ENCODE measurements at places on chromosomes 1 and 21.
A peak's percentile ranks its signal among the peaks of the same experiment; 100 is the strongest.

DNA sequence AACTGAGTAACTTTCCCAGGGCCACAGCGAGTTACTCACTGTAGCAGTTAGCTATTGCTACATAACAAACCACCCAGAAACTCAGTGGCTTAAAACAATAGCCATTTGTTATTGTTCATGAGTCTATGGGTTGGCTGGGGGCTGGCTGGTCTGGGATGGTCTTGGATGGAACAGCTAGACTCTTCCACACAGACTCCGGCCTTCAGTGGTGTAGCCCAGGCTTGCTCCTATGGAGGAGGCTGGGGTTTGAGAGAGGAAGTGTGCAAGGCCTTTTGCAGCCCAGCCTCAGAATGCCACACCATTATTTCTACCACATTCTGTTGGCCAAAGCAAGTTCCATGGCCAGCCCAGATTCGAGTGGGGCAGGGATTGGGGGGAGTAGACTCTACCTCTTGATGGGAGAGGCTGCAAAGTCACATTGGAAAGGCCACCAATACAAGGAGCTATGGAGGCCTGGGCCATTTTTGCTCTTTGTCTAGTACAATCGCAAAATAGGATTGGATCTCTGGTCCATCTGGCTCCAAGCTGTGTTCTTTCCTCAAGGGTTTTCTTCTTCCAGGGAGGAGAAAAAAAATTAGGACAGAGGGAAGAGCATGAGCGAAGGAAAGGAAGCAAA lies 37.5 kb upstream of the TTC22 start:
- DNase-seq, result no peak

GRCh38 chr1:210328746-210329503 lies at the start of gene HHAT:
TSS of gene HHAT (plus strand) at chr1:210328902. CDS start at chr1:210348976, 20,074 bp downstream.
- peak; percentile 43 for DNase-seq

DNA sequence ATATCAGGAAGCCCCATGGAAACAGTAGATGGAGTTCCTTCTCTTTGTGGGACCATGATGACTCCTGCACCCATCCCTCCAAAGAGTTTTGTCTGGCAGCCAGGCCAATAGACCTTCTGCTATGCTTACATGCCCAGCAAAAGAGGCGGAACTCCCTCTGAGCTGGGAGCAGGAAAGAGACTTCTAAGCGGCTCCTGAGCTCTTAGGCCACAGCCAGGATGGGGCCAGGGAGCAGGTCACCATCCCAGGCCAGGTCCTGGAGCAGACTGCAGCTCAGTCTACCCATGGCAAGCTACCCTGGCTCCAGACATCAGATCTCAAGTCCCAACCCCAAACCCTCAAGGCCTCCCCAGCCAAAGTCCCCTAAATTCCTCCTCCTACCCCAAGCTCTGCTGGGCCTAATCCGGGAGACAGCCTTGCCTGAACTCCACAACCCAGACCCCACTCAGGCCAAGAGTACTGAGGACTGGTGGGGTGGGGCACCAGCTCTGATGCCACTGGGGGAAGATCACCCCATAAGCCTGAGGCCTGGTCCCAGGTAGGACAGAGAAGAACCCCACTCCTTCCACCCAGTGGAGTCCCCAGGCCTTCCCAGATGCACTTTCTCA lies 387.9 kb downstream of the MATN1 start:
- DNase-seq, result no peak

DNA sequence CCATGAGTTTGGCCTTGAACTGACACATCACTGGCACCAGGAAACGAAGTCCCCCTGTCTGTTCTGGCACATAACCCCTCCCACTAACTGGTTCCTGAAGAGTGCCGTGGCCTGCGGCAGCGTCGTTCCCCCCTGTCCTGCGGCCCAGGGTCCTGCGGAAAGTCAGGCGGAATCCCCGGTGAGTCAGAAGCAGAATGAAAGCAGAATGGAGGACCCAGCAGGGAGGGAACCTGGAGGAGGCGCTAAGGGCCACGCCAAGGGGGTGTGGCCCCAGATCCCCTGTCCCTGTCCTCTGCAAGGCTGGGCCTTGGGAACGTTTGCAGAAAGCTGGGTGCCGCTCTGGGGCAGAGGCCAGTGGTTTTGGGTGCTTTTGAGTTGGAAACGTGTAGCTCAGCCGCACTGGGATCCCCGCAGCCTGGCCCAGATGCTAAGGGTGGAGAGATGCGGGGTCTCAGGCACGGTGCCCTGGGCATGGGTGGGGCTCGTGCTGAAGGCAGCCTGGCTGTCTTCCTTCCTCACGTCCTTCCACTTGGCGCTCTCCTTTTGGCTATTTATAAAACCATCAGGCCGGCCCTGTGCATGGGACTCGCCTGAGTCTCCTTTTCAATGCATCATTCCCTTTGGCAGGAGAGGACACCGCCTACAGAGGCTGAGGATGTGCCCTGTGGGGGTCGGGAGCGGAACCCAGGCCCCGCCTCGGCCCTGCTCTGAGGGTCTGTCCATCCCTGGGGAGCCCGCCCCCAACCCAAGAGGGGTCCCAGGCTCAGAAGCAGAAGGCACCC lies 36.2 kb downstream of the TP73 start:
- no peak for DNase-seq

GRCh38 chr21:29053011-29053553 lies 20.4 kb downstream of the CCT8 start:
- no peak for DNase-seq

DNA sequence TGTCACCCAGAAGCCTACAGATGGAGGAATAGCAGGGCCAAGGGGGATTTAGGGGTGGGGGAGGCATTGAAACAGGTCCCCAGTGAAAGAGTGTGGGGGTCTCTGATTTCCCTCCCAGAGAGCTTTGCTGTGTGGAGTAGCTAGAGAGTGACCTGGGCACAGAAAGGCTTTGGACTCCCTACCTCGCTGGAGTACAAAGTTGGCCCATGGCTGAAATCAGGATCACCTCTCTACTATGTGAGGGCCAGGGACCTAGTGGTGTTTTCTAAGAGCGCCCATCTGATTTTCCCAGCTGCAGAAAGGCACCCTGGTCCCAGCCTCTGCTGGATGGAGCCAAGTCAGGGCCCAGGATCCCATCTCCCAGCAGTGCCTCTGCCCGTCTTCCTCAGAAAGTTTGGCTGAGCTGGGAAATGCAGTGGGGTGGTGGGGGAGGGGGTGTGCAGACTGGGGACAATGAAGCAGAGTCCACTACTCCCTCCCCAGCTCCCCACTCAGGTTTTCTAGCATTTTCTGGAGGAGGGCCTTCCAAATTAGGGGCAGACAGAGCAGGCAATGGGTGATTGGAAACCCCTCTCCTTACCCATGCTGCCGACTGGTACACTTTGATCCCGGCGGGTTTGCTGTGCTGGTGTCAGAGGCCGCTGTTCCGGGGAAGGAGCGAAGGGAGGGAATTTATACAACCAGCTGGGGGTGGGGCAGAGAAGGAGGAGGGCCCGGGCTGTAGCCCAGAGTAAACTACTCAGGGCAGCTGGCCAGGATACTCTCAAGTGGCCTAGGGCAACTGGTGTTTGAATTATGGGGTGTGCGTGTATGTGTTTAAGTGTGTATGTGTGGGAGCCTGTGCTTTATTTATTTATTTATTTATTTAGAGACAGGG lies at the start of gene SELENBP1:
Gene SELENBP1 (minus strand): TSS at position 648 of the 877 bp plus-strand sequence. CDS start 64 bp downstream, at position 584.
- DNase-seq, result no peak

- no peak for DNase-seq
These were observed 38.3 kb downstream of the ECE1 start for GRCh38 chr1:21251773-21252471.

GRCh38 chr1:160722726-160723125 lies 11.1 kb upstream of the CD48 start:
- no peak for DNase-seq

- no peak for DNase-seq
These were observed 85.1 kb downstream of the VAV3 start for GRCh38 chr1:107879927-107880326.

GRCh38 chr1:246947255-246947654 lies 15.5 kb upstream of the AHCTF1 start:
- no peak for DNase-seq

DNA sequence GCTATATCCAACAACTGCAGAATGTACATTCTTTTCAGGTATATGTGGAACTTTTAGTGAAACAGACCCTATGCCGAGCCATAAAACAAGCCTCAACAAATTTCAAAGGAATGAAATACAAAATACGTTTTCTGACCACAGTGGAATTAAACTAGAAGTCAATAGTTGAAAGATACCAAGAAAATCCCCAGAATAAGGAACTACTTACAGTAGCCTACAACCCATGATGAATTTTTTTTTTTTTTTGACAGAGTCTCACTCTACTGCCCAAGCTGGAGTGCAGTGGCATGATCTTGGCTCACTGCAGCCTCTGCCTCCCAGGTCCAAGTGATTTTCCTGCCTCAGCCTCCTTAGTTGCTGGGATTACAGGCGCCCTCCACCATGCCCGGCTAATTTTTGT lies 83.4 kb downstream of the RUNX3 start:
- no peak for DNase-seq
